ENCODE measurements at places on chromosomes 5 and 9.

DNA sequence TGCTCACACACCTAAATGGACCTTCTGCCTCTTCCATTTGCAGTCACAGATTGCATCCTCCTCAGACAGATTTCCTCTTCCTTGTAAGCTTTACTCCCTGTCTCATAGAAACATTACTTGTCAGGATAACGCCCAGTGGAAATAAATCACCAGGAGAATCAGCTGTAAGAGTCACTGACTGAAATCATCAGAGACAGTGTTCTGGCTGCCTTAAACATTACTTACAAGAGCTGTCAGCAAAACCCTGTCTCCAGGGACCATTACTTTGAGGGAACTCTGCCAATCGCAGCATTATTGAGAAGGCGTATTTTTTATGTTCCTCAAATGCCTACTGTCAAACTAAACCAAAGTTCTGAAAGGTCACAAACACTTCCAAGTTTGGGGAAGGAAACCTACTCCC lies 5.9 kb downstream of the DPYSL3 start:
- DNase-seq = no peak

GRCh38 chr9:80491086-80491696 lies 919.4 kb downstream of the TLE4 start:
- DNase-seq = no peak

DNA sequence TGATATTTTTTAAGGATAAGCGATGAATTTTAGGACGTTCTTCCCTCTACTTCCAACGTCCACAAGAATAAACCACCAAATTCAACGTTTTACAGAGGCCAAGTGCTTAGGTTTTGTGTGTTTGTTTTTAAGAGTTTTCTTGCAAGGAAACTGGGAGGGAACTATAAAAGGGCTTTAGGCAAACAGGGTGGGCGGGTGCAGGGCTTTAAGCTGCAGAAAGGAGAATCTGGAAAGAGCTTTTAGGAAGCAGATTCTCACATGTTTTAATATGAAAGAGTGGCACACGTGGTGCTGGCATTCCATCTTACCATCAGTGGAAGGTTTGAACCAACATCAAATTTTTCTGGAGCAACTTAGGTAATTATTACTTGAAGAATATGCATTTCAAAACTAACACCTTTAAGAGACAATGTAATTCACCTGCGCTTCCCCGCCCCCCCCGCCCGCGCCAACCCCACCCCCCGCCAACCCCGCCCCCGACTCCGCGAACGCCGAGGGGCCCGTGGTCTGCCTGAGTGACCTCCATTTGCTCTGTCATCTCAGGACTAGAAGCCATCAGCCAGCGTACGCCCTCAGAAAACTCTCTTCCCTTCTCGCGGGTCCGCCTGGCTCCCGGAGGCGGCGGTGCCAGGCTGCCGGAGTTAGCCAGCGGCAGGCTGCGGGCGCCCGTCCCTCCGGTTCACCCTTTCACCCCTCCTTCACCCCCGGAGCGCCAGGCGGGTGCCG lies 911 bp upstream of the PIK3R1 start:
- no peak for DNase-seq

DNA sequence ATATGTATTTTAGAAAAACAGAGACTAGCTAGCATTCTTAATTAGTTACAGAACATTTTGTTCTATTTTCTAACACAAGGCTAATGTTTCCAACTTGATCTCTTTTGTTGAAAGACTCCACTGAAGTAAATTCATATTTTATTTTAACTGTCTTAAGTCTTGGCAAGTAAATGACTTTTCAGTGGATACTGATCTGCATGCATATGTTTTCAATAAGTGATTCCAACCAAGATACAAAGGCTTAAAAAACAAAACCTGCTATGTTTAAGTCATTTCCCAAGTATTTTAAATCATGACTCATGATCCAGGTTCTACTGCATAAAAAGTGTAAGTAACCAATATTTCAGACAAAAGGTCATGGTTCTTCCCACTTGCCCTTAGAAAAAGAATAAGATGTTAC lies 5.7 kb downstream of the CDO1 start:
- DNase-seq = no peak

GRCh38 chr9:101028346-101029314 lies at the start of gene PLPPR1:
Gene PLPPR1 (plus strand): TSS chr9:101028727.
- DNase-seq = no peak

DNA sequence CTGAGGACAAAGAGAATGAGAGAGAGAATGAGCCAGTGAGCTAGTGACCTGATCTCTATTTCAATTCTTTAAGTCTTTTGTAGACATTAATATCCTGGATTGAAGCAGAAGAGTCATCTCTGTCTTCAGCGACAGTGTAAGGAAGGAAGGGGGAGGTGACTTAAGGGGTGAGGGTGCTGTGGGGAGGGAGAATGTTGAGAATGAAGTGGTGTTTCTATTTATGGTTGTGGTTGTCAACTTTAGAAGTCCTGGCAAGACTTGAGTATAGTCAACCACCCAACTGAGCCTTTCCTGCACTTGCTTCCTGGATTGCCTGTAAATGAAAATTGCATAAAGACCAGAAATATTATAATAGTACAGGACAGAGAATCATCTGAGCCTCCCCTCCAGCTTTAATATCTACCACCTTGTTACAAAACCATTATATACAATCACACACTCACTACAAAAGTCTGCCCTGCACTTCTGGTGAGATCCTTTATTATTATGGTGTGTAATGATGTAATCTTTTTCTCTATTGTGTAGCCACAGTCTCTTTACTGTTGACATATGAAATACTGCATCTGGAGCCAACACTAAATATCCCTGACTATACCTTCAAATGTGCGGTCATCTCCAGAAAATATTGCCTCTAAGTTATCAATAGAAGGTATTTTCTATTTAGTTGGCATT lies 91.7 kb downstream of the NTRK2 start:
- no peak for DNase-seq

GRCh38 chr9:83959061-83959460 lies 21.0 kb downstream of the HNRNPK start:
- no peak for DNase-seq

DNA sequence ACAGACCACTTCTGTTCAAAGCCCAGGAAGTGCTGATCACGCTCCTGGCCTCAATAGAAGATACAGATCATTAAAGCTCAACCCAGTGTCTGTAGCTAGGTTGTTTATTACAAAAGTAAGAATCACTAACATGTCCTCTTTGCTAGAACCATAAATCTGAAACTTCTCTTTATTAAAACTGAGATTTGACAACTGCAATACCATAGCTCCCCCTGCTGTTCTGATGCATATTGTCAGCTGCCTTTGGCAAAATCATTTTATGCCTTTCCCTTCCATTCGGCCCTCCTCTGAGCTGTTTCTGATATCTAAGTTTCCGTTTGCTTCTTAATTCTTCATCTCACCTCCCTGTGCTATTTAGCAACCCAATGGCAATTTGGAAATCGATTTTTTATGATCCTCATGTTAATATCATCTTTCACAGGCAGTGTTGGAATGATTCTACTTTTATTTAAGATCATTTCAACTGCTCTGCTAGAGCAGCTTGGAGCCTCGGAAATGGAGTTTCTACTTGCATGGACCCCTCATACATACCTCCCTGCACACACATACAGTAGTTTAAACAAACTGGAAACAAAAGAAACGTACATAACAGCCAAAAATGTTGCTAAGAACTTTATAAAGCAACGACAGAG lies 998.8 kb downstream of the MAT2B start:
- no peak for DNase-seq

DNA sequence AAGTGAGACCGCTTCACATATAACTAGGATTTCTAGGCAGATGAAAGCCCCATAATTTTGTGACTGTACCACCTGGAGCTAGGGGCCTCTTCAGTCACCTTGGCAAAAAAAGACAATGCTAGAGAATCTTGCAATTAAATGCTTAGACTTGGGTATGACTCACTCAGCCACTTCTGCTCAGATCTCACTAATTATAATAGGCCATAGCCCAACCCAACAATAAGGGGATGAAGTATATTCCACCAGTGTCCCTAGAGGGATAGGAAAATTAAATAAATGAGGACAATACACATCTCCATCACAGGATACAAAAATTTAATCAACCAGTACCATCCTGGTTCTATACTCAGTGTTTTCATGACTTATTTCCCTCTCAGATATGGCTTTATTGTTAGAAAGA lies 1079.9 kb upstream of the C9orf72 start:
- DNase-seq = no peak

DNA sequence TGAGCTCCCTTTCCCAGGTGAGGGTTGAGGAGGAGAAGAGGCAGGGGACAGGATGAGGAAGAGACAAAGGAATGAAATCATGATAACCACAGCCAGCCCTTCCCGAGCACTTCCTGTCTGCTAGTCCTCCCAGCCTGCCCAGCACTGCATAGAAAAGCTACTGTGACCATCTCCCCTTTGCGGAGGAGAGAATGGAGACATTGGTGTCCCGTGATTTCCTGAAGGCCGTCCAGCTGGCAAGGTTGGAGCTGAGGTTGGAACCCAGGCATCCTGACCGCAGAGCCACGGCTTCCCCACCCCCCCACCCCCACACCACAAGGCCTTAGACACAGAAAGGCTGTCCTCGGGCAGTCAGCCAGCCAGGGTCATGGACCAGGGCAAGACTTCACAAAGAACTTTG lies 131.1 kb upstream of the ICE1 start:
- no peak for DNase-seq

DNA sequence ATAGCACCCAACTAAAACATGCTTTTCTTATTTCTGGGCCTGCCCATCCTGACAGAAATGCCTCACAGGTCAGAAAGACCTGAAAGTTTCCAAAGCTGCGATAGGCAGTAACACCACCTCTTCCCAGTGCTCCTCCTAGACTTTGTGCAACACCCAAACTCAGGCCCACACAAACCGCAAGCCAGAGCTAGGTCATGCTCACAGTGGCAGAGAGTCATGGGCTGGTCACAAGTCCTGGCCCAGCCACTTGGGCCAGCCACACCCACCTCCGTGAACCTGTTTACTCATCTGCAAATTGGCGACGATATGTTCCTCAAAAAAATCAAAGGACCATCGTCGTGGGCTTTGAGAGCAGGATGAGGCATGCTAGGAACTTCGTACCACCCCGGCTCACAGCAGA lies 44.0 kb upstream of the SLC25A51 start:
- DNase-seq = no peak

DNA sequence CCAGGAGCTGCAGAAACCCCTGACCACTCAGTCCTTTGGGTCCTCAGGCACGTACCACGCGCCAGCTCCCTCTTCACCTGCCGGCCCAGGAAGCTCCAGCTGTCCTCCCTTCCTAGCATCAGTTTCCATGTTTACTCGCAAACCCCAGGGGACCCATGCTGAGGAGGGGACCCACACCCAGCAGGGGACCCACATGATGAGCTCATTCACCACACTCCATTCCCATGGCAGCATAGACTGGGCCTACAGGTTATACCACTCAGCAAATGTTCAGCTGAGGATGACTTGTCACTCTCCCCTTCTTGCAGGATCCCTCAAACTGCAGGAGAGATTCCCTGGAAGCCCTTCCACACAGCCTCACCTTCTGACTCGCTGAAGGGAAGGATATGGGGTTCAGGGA lies 73.5 kb upstream of the GALNT10 start:
- DNase-seq = no peak

DNA sequence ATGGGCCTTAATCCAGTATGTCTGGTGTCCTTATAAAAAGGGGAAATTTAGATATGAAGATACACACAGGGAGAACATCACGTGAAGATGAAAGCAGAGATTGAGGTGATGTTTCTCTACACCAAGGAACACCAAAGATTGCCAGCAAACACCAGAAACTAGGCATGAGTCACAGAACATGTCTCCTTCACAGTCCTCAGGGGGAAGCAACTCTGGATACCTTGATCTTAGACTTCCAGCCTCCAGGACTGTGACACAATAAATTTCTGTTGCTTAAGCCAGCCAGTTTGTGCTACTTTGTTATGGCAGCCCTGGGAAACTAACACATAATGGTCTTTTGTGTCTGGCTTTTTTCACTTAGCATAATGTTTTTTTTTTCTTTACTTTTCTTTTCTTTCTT lies 41.2 kb upstream of the STRBP start:
- no peak for DNase-seq

DNA sequence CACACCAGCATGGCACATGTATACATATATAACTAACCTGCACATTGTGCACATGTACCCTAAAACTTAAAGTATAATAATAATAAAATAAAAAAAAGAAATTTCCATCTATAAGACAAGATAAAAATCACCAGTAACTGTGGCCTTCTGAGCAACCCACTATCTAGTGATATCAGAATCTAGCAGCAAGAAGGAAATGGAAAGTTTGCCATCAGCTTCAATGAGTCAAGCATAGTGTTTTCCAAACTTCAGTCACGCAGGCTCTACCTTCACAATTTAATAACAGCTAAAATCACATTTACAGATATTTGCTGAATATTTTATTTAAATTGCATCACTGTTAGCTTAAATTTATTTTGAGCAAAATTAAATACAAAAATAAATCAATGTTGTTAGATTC lies 345.3 kb upstream of the CD180 start:
- no peak for DNase-seq

DNA sequence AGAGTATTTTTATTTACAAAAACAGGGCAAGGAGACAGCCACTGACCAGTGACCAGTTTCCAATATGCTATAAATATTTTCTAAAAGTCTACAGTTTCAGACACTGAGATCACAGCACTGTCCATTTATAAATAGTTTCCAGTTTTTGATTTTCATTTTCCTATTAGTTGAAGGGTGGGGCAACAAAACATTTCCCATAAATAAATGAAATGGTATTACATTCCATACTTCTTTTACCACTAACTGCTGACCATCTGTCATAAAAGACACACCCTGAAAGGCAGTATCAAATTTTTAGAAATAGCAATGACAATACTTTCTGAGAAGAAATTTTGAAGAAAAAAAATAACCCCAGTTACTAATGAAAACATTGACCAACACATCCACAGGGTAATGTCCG lies 126.7 kb downstream of the ARSB start:
- DNase-seq = no peak

DNA sequence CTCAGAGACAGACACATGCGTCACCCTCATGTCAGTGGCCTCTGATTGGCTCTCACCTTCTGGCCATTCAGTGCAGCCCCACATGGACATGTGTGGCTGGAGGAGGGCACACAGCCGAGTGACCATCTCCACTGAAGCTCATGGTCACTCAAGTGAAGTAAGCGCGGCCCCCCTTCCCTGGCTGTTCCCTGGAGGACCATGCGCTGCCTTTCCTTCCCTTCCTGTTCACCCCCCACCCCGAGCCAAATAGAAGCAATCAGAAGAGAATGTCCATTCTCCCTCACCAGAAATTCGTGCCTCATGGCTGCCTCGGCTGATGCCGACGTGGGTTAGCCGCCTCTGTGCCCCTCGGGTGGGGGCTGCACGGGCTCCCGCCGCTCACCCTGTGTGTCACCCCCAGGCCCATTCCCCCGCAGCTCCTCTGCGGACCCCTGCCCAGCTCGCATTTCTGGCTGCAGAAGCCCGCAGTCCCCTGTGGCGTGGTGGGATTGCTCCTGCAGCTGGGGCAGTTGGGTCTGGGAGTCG lies 12.5 kb upstream of the COL5A1 start:
- DNase-seq = no peak

- DNase-seq = no peak
Observed at GRCh38 chr9:128340691-128341434, 536 bp downstream of the SLC27A4 start.

- DNase-seq = no peak
Observed at GRCh38 chr9:24832307-24832706, 286.6 kb upstream of the IZUMO3 start.

GRCh38 chr5:14268738-14269137 lies 125.6 kb downstream of the TRIO start:
- no peak for DNase-seq

GRCh38 chr5:159135896-159136531 lies 36.3 kb upstream of the EBF1 start:
- DNase-seq = no peak

- no peak for DNase-seq
Observed at GRCh38 chr9:93278144-93278543, 94.2 kb downstream of the WNK2 start.

- DNase-seq = no peak
Observed at GRCh38 chr5:82164176-82164976, 113.8 kb downstream of the RPS23 start.

All from stimulated activated CD8-positive, alpha-beta memory T cell treated with anti-CD3 and anti-CD28 coated beads, Interleukin-4, amount 100 ng/mL, for 4 hours (primary cell).